ENCODE measurements at places on chromosomes 2 and 18.

DNA sequence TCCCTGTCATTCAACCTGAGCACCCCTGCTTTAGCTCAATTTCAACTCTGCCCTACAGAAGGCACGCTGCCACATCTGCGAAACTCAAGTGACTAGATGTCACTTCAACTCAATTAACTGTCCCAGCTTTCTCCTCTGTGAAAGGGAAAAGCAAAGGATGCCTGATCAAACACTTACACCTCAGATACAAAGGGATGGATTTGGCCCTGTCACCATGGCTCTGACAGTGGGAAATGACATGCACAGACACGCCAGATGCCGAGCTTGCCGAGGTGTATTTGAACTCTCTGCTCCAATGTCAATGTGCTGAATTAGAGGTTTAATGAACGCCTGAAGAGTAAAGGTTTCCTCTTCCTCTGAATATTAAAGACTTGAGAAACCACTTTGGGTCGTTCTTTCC is 481.1 kb downstream of the CBLN2 start:
- DNase-seq: no peak

DNA sequence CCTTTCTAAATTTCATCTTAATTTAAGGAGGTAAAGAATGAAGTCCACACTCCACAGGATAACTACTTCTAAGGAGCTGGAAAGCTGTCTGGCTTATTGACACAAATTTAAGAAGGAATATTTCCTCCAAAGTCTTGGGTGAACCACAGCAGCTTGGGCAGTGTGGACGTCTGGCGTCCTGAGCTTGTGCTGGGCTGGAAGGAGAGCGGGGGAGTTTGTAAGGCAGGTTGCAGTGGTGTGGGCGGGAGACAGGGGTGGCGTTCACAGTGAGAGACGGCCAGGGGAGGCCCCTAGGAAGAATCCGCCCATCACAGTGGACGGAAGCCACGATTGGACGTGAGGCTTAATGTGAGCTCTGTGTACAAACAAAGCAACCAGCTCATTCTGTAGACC is 25.7 kb downstream of the ADI1 start:
- no peak for DNase-seq

DNA sequence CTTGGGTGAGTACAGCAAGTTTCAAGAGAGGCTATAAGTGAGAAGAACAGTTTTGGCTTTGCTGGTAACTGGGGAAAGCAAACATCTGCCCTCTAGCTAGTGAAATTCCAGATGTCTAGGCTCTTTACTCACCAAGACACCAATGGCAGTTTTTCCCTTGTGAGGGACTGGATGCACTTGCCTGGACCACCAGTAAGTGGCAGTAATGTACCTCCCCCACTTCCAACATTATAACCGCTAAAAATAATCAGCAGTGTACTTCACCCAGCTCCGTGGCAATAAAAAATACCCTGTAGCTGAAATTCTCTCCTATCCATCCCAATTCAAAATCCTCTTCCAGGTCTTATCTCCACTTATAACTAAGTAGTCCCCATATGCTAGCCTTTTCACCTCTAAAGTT is 383.9 kb downstream of the ARHGAP15 start:
- peak; percentile 16 for DNase-seq

GRCh38 chr2:158042245-158042644 is 59.4 kb upstream of the UPP2 start:
- DNase-seq: no peak

- DNase-seq: no peak
Measured at GRCh38 chr18:52353589-52353988, 13.6 kb downstream of the DCC start.

DNA sequence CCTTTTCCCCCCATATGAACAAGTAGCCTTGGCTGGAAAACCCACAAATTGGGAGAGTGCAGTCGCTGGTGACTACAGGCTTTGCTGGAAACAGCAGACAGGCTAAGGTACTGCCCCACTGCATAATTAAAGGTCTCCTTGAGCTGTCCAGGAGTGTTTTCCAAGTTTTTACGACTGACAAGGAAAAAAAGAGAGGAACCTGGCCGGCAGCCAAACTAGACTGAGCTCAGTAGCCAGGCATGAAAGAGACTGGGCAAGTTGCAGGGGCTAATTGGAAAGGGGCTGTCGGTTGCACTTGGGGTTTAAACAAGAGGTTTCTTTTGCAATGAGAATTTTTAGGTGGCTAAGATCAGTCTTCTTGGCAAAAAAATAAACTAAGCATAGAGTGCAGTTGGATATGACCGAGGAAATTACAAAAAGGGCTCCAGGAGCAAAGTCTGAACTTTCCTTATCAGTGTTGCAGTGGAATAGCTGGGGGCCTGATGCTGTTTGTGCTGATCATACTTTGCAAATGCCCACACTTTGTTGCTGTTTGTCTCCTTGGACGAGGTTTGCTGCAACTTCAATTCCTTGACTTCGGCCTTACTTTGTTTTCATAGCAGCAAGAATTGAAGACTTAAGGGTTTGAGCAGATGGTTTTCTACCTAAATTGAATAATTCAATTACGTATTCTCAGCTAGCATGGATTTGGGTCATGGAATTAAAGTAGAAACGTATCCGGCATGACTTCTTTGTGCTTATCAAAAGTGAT is 2.1 kb downstream of the GULP1 start:
- no peak for DNase-seq

DNA sequence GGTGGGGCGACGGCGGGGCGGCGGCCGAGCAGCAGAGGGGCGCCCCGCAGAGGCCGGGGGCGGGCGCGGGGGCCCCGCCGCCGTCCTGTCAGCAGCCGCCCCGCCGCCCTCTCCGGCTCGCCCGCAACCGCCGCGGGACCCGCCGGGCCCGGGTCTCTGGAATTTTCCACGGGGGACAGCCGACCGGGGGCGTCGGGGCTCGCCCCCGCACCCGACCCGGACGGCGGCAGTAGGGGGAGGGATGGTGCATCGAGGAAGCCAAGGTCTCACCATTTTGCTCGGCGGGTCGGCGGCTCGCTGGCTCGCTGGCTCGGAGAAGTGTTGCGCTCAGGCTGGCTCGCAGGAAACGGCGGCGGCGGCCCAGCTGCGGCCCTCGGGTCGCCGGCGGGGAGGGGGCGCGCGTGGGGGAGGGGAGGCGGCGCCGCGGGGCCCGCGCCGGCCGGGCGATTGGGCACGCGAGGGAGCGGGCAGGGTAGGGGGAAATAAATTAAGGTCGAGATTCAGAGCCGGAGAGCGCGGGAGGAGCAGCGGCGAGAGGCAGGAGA is 405 bp downstream of the PPP3R1 start:
- no peak for DNase-seq

- no peak for DNase-seq
Measured at GRCh38 chr18:74407888-74408287, 49.2 kb downstream of the DIPK1C start.

DNA sequence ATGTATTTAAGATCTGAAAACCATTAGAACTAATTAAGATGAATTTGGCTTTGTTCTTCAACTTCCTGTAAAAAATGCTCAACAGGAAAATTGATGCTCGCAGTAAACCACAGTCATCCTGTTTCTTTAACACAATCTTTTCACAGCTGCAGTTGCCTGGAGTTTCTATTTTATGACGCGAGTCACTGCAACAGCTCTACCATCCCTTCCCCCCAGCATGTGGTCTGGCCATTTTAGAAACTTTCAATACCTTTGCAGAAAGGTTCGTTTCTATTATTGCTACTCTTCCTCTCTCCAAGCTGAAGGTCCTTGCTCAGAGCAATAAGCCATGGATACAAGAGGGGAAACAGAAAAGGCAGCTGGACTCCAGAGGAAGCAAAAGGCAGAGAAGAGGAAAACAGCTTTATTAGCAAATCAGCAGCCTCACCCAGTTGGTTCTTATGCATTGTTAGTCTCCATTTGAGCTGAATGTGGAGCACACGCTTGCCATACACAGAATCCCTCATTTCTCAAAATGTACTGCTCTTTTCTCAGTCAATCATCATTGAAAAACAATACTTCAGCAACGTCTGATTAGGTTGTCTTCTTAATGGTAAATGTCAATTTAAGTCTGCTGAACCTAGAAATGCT is 3.9 kb downstream of the WIPF1 start:
- no peak for DNase-seq

- peak; percentile 62 for DNase-seq
Measured at GRCh38 chr2:230007931-230008707, 60.6 kb downstream of the SLC16A14 start.

- no peak for DNase-seq
Measured at GRCh38 chr2:229372207-229372606, 101.1 kb upstream of the PID1 start.

- DNase-seq: no peak
Measured at GRCh38 chr18:35511428-35511827, 13.7 kb upstream of the INO80C start.

GRCh38 chr18:35241448-35241804 is 592 bp downstream of the ZNF397 start:
- DNase-seq: peak; percentile 2

GRCh38 chr2:99877963-99878362 is 264.4 kb downstream of the AFF3 start:
- DNase-seq: no peak

DNA sequence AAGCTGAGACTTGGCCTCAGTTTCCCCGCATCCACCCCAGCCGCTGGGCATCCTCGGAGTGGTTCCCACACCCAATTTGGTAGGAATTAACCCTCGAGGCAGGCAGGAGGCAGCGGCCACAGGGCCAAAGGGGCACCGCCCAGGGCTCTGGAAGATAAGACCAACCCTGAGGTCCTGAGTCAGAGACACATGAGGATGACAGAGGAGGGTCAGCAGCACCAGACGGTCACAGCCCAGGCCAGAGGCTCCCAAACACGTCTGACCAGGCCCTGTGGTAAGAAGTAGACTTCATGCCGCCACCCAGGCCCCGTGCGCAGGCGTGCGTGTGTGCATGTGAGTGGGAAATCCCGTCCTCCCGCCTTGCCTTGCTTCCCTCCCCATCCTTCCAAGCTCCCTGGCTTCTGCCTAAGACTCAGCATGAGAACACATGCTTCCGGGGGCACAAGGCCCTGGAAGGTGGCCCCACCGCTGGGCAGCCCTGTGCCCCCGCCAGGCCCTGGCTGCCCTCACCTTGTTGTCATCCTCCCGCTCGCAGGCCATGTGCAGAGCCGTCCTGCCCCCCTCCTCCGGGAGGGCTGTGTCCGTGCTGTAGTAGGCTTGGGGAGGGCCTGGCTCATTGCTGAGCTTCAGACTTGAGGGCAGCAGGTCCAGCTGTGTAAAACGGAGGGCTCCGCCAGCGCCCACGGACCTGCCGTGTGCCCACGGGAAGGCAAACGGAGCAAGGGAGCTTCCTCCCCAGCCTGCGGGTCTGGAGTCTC is 46.3 kb downstream of the ANKMY1 start:
- no peak for DNase-seq

- no peak for DNase-seq
Measured at GRCh38 chr2:196278491-196278911, 107.1 kb upstream of the STK17B start.

GRCh38 chr18:23826850-23827620 is 137.8 kb downstream of the LAMA3 start:
- no peak for DNase-seq

GRCh38 chr18:23033056-23033455 is 99.9 kb downstream of the RBBP8 start:
- DNase-seq: no peak

- no peak for DNase-seq
Measured at GRCh38 chr18:67662996-67663395, 146.5 kb upstream of the DSEL start.

DNA sequence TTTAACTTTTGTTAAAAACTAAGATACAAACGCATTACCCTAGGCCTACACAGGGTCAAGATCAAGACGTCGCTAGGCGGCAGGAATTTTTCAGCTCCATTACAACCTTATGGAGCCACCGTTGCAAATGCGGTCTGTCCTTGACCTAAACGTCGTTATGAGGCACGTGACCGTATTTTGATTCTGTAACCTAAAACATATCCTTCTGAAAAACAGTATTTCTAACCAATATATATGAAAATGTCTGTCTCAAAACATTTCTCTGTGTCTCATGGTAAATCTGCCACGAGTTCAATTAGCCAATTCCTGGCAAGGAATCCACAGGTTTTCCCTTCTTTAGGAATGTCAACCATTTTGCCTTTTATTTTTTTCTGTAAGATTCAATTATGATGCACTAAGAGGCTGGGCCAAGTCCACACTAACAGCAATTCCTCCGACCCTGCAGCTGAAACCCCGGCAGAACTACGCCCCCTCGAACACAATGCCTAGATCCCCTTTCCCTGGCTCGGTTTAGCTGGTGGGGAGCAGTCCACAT is 1.7 kb downstream of the RTN4 start:
- peak; percentile 61 for DNase-seq

- DNase-seq: no peak
Measured at GRCh38 chr2:133459590-133459989, 108.7 kb downstream of the NCKAP5 start.

DNA sequence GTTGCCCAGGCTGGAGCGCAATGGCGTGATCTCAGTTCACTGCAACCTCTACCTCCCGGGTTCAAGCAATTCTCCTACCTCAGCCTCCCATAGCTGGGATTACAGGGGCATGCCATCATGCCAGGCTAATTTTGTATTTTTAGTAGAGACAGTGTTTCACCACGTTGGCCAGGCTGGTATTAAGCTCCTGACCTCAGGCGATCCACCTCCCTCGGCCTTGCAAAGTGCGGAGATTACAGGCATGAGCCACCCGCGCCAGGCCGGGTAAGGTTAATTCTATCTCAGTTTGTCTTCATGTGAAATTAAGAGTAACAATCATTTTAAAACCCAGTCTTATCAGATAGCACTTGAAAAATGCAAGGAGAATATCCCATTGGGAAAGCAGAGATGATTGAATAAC is 1681.7 kb upstream of the DDX18 start:
- no peak for DNase-seq

DNA sequence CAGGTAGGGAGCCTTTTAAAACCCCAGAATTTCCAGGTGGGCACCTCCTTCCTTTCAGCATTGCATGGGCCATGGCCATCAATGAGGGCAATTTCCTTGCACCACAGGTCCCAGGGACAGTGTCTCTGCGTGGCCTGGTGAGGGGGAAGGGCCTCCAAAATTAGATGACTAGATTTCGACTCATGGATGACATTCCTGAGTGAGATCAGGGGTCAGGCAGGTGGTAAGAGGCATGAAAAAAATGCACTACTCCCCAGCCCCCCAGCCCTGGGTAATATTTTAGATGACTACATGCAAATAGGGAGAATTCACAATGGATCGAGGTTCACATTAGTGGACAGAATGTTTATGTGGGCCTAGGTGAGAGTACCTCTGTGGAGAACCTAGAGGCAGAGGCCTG is 19.0 kb upstream of the IGFBP5 start:
- DNase-seq: no peak

- no peak for DNase-seq
Measured at GRCh38 chr2:205633994-205634393, 48.3 kb upstream of the NRP2 start.

- no peak for DNase-seq
Measured at GRCh38 chr2:210288408-210288807, 26.6 kb downstream of the MYL1 start.

DNA sequence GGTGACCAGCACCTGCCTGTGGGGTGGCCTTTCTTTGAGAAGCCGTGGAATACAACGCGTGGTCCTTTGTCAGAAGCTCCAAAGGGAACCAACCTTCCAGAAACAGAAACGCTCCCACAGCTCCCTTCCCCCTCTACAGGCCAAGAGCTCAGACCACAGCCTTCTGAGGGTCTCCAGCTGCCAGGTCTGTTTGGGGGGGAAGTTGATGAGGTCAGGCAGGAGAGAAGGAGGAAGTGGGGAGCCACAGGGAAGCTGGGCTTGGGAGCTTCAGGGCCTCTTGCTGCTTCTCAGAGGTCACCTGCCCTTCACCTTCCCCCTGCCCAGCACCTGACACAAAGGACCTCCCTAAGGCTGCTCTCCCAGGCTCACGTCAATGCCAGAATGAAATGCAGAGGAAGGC is 287.7 kb upstream of the ID2 start:
- DNase-seq: no peak

- DNase-seq: no peak
Measured at GRCh38 chr2:203164311-203164935, 74.4 kb upstream of the CYP20A1 start.
